ENCODE measurements at places on chromosomes 5 and 9.

DNA sequence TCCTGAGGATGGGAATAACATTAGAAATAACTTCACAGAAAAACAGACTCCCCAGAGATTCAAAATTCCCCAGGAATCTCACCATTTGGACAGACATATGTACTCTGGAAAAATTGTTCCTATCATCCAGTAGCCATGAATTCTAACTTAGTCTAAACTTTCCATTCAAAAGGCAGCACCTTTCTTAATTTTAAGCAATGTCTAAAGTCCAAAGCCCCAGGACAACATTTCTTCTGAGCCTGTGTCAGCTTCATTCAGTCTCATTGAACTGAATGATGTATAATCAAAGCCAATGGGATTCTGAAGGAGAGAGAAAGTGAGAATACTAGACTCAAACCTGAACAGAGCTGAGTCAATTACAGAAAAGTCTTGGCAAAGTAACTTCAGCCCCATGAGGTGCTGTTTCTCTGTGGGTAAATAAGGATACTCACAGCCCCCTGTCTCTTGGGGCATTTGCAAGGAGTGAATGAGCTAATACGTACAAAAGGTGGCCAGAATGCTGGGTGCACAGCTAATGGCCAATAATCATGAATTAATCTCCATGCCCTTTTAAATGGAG, 140.6 kb downstream of the SEMA5A start:
- DNase-seq, result no peak

- DNase-seq, result peak; percentile 32
Observed at GRCh38 chr9:79858508-79858907, 286.7 kb downstream of the TLE4 start.

- DNase-seq, result no peak
Observed at GRCh38 chr5:156819537-156819936, 30.6 kb upstream of the PPP1R2B start.

GRCh38 chr5:133523961-133524586, 88.3 kb downstream of the FSTL4 start:
- no peak for DNase-seq

DNA sequence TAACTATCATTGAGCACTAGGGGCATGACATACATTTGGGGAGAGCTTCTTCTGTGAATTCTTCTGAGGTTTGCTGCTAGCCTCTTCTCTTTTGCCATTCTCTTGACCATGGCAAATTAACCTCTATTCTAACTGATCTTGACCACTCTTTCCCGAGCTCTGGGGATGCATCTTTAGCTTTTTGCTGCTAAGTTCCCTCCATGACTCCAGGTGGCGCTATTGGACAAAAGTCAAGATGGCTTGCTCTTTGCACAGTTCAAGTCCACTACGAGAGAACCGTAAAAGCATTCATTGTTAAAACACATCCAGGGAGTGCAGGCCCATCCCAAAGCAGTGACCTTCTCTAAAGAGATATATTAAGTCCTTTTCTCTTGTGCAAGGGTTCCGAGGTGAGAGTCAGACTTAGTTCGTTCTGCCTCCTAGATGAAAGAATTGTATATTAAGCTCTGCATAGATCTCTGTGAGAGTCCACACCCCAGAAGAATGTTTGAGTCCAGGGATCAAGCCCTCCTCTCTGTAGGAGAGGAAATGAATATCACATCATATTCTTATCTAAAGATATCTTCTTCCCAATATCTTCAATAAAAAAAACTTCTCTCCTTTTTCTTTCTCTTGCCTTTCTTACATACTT, 1152.9 kb upstream of the CDH6 start:
- peak; percentile 5 for DNase-seq

DNA sequence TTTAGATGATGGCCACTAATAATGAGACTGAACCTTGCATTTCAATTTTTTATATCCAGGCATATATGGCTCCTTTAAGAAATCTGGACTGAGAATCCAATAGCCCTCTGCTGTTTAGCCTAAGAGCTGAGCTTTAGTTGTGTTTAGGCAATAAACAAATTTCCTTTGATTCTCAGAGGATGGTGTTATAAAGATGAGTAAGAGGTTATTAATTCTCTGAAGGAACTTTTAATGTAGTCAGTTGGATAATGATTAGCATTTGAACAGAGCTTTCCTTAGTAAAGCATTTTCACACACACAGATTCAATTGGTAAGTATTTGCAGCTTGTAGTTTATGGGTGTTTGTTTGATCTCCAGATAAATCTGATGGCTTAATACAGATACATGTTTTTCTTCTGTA, 149.6 kb downstream of the PRR16 start:
- peak; percentile 38 for DNase-seq

DNA sequence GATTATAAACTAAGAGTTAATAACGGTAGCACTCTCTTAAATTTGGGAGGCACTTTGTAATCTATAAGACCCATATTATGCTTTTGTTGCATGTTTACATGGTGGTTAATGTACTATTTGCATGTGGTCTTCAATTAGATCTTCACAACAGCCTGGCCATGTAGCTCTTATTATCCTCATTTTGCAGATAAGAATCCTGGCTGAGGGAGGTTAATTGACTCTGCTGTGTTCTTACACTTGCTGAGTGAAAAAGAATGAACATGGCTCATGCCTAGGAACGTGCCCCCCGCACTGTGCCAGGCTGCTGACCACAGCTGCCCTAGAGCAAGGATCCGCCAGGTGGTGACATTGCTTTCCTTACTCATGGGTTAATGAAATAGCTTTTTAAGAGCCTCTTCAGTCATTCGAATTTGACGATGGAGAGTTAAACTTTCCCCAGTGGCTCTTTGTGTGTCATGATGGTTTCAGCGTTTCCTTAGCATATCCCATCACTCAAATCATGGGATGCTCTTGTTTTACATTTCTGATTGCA, 97.9 kb downstream of the CDH6 start:
- no peak for DNase-seq

All from HCEC 1CT (cell line).